Ascending aorta (tissue), 2 donors: ENCODE measurements at places on chromosomes 7 and 10. TPM values are rescaled to one million over a fixed set of nuclear protein-coding genes. Genes with fewer than 3 reads are reported as not detected.

- no peaks in the 10 kb centered on the region for H3K36me3 ChIP-seq
- H3K4me3 ChIP-seq, result no peak overlapping the region
- H3K27ac ChIP-seq, result no peak overlapping the region
- H3K4me1 ChIP-seq, result no peaks in the 10 kb centered on the region
- no peaks in the 10 kb centered on the region for H3K27me3 ChIP-seq
Observed at GRCh38 chr7:51274001-51274400, 42.6 kb downstream of the COBL start.

- H3K4me1 ChIP-seq, result no peaks in the 10 kb centered on the region
- no peak overlapping the region for H3K4me3 ChIP-seq
- DNase-seq, result no peak
- no peaks in the 10 kb centered on the region for H3K27me3 ChIP-seq
- H3K36me3 ChIP-seq, result no peaks in the 10 kb centered on the region
Observed at GRCh38 chr7:70678621-70679251, 453.2 kb upstream of the GALNT17 start.

GRCh38 chr10:103554488-103555324 is 61.2 kb downstream of the NEURL1 start:
- no peaks in the 10 kb centered on the region for H3K27me3 ChIP-seq
- no peak for DNase-seq
- peak overlapping the region; percentile 59 for H3K4me3 ChIP-seq
- H3K27ac ChIP-seq, result no peak overlapping the region

DNA sequence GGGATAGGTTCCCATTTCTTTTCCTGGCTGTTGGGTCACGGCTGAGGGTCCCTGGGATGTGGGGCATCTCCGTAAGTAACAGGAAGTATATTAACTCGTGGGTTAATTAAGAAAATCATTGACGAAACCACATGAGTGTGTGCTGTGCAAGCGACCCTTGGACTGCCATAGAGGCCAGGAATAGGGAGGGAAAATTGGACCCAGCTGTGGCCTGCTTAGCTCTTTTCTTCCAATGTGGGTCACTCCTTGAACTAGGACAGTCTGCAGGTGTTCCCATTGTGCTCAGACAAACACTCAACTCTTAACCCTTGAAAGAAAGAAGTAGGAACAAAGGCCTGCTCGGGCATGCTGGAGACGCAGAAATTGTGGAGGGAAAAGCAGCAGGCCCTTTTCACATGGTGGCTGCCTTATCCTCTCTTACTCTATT is 25.6 kb upstream of the PLEKHA1 start:
- no peak for DNase-seq
- no peak overlapping the region for H3K27ac ChIP-seq
- H3K27me3 ChIP-seq, result no peaks in the 10 kb centered on the region
- no peaks in the 10 kb centered on the region for H3K4me1 ChIP-seq

GRCh38 chr10:131396121-131397050 is 84.9 kb upstream of the TCERG1L start:
- no peak overlapping the region for H3K4me3 ChIP-seq
- no peaks in the 10 kb centered on the region for H3K4me1 ChIP-seq
- no peak overlapping the region for H3K27ac ChIP-seq
- H3K36me3 ChIP-seq, result no peaks in the 10 kb centered on the region
- no peaks in the 10 kb centered on the region for H3K27me3 ChIP-seq

DNA sequence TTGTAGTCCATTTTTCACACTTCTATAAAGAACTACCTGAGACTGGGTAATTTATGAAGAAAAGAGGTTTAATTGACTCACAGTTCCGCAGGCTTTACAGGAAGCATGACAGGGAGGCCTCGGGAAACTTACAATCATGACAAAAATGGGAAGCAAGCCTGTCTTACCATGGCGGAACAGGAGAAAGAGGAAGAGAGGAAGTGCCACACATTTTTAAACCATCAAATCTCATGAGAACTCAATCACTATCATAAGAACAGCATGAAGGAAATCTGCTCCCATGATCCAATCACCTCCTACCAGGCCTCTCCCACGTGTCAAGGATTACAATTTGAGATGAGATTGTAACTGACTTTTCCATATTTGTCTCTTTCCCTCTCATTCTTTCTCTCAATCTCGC is 9.3 kb upstream of the PNPLA8 start:
- no peaks in the 10 kb centered on the region for H3K36me3 ChIP-seq
- H3K27ac ChIP-seq, result no peak overlapping the region
- DNase-seq, result no peak
- no peaks in the 10 kb centered on the region for H3K27me3 ChIP-seq
- H3K4me1 ChIP-seq, result no peaks in the 10 kb centered on the region

- H3K4me1 ChIP-seq, result no peaks in the 10 kb centered on the region
- no peak overlapping the region for H3K27ac ChIP-seq
- no peaks in the 10 kb centered on the region for H3K27me3 ChIP-seq
- H3K4me3 ChIP-seq, result no peak overlapping the region
- DNase-seq, result no peak
Observed at GRCh38 chr7:157553256-157553655, 216.5 kb downstream of the DNAJB6 start.

The GHRHR gene
- total RNA-seq, result not detected

DNA sequence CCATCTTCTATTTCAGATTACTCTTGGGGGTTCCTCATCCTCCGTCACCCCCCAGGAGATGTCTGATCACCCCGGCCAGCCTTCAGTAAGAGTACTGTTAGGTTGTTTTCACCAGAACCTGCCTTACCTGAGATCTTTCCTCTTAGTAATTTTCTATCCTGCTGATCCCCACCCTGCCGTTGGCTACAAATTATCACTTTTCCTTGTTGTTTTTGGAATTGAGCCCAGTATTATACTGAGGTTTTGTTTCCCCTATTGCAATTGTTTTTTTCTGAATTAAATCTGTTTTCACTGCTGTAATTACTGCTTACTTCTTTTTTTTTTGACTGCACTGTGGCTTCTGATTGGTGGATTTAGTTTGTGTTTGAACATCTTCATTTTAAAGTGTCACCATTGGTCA is 14.7 kb downstream of the SPAM1 start:
- H3K27me3 ChIP-seq, result no peaks in the 10 kb centered on the region
- no peaks in the 10 kb centered on the region for H3K4me1 ChIP-seq
- no peak for DNase-seq
- no peaks in the 10 kb centered on the region for H3K36me3 ChIP-seq

The NOS3 gene
- total RNA-seq, result 185 TPM

- DNase-seq, result no peak
- H3K36me3 ChIP-seq, result no peaks in the 10 kb centered on the region
- no peaks in the 10 kb centered on the region for H3K27me3 ChIP-seq
- no peak overlapping the region for H3K27ac ChIP-seq
Observed at GRCh38 chr7:116569737-116570136, 44.9 kb downstream of the CAV1 start.

DNA sequence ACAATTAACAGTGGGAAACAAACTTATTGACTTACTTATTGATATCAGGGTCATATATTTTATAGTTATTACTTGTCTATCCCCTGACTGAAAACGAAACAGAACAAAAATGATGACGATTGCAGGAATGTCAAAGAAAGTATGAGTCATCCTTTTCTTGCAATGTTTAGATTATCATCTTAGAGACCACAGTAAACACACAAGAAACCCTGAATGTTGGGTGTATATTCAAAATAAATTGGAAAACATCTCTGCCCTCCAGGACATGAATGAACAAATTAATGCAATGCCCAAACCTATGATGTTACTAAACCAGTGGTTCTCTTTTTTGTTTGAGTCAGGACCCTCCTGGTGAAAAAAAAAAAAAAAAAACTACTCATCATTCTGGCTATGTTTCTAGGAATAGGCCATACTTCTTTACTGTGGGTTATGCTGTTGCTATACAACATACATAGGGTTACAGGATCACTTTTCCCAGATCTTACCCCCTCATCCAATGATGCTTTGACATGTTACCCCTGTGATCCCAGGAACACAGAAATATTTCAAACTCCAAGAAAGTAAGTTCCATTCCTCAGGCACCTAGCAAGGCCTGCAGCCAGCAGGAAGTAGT is 623.4 kb upstream of the IGFBP3 start:
- no peaks in the 10 kb centered on the region for H3K36me3 ChIP-seq
- no peak for DNase-seq
- no peaks in the 10 kb centered on the region for H3K4me1 ChIP-seq
- H3K27me3 ChIP-seq, result no peaks in the 10 kb centered on the region
- H3K4me3 ChIP-seq, result no peak overlapping the region

DNA sequence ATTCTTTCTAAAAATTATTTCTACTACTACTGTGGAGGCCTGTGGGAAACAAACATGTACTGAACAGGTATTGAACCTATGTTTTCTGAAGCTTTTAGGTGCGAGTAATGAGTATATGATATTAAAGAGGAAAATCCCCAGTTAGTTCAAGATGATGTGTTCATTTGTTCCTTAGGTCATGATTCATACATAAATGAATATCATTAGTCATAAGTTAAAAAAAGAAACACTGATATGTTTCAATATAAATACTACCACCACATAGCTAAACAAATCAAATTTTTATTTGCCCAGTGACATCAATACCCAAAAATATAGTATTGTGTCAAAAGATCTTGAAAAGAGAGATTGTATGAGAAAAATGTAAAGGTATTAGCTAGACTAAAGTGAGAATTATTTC is 210.7 kb upstream of the GNAI1 start:
- no peaks in the 10 kb centered on the region for H3K27me3 ChIP-seq
- DNase-seq, result no peak
- H3K4me1 ChIP-seq, result no peaks in the 10 kb centered on the region
- no peaks in the 10 kb centered on the region for H3K36me3 ChIP-seq

DNA sequence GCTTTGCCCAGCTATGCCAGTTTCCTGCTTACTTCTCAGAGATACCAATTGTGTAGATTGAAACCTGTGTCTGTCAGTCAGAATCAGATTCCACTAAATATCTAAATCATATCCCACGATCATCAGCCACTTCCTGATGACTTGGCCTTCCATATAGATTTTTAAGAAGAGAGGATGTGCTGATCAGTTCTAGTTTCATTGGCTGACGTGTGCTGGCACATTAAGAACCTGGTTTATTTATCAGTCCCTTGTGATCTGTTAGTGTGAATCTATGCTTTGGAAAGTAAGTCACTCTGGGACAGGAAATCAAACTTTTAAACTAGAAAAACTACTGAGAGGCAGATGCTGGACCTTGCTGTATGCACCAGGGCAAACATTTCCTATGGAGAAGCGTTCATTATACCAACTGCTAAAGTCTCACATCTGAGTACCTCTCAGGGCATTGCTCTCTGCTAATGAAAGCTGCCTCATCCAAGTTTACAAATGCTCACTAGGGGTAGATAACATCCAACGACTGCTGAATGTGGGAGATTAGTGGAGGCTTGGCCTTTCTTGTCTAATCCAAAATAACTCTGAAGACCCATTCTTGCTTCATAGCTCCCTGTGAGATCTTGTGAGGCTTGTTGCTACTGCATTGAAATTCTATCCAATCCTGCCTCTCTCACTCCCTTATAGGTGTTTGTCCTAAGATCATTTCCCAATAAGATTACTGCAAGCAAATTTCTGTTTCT is 109.1 kb downstream of the ARL4A start:
- no peak for DNase-seq
- no peak overlapping the region for H3K4me3 ChIP-seq
- no peak overlapping the region for H3K27ac ChIP-seq
- no peaks in the 10 kb centered on the region for H3K27me3 ChIP-seq
- no peaks in the 10 kb centered on the region for H3K36me3 ChIP-seq
- no peaks in the 10 kb centered on the region for H3K4me1 ChIP-seq

- H3K27me3 ChIP-seq, result no peaks in the 10 kb centered on the region
- no peak overlapping the region for H3K4me3 ChIP-seq
- no peaks in the 10 kb centered on the region for H3K36me3 ChIP-seq
- H3K4me1 ChIP-seq, result no peaks in the 10 kb centered on the region
Observed at GRCh38 chr10:121615836-121616235, 17.6 kb upstream of the FGFR2 start.

GRCh38 chr7:70135656-70136055 is 537.4 kb downstream of the AUTS2 start:
- H3K27ac ChIP-seq, result no peak overlapping the region
- H3K4me3 ChIP-seq, result no peak overlapping the region
- H3K36me3 ChIP-seq, result no peaks in the 10 kb centered on the region
- DNase-seq, result no peak
- peaks cover 2% of the 10 kb centered on the region for H3K4me1 ChIP-seq

GRCh38 chr7:76343294-76343930 is 15.4 kb downstream of the YWHAG start:
- DNase-seq, result no peak
- no peak overlapping the region for H3K27ac ChIP-seq
- no peaks in the 10 kb centered on the region for H3K27me3 ChIP-seq
- peaks cover 12% of the 10 kb centered on the region for H3K4me1 ChIP-seq

DNA sequence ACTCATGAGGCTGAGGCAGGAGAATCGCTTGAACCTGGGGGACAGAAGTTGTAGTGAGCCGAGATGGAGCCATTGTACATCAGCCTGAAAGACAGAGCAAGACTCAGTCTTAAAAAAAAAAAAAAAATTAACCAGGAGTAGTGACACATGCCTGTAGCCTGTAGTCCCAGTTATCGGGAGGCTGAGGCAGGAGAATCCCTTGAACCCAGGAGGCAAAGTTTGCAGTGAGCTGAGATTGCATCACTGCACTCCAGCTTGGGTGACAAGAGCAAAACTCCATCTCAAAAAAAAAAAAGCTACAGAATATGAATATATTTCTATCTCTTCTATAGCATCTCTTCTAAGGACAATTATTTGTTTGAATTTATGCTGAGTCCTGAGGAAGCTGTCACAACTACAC is 6.5 kb downstream of the AZGP1 start:
- no peak for DNase-seq
- no peaks in the 10 kb centered on the region for H3K36me3 ChIP-seq
- H3K27ac ChIP-seq, result no peak overlapping the region
- H3K4me1 ChIP-seq, result no peaks in the 10 kb centered on the region
- no peaks in the 10 kb centered on the region for H3K27me3 ChIP-seq
- no peak overlapping the region for H3K4me3 ChIP-seq

- DNase-seq, result peak; percentile 79
- H3K36me3 ChIP-seq, result no peaks in the 10 kb centered on the region
- H3K27ac ChIP-seq, result peak overlapping the region; percentile 96
- peaks cover 42% of the 10 kb centered on the region for H3K4me1 ChIP-seq
- H3K27me3 ChIP-seq, result no peaks in the 10 kb centered on the region
- H3K4me3 ChIP-seq, result peak overlapping the region; percentile 45
Observed at GRCh38 chr10:132464256-132465192, 67.5 kb downstream of the PWWP2B start.

GRCh38 chr10:17585016-17585415 is 32.2 kb downstream of the HACD1 start:
- no peaks in the 10 kb centered on the region for H3K4me1 ChIP-seq
- DNase-seq, result no peak
- no peaks in the 10 kb centered on the region for H3K27me3 ChIP-seq
- no peak overlapping the region for H3K27ac ChIP-seq
- H3K36me3 ChIP-seq, result no peaks in the 10 kb centered on the region

DNA sequence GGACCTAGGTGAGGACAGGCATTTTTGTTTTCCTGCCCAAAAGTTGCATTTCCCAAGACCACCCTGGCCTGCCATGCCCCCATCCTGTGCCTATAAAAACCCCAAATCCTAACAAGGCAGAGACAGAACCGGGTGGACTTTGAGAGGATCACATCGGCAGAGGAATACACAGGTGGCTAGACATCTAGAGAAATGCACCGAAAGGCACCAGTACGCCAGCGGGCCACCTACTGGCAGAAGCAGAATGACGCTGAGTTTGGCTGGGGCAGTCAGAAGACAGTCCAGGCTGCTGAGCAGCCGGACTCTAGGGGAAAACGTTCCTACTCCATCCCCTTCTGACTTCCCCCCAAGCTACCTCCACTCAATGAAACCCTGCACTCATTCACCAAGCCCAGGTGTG is 2.8 kb downstream of the AKR1C4 start:
- H3K27me3 ChIP-seq, result no peaks in the 10 kb centered on the region
- no peaks in the 10 kb centered on the region for H3K4me1 ChIP-seq
- DNase-seq, result no peak
- no peak overlapping the region for H3K4me3 ChIP-seq
